Endodermal cell (in vitro differentiated cells): ENCODE measurements at places on chromosomes 5 and 9.

DNA sequence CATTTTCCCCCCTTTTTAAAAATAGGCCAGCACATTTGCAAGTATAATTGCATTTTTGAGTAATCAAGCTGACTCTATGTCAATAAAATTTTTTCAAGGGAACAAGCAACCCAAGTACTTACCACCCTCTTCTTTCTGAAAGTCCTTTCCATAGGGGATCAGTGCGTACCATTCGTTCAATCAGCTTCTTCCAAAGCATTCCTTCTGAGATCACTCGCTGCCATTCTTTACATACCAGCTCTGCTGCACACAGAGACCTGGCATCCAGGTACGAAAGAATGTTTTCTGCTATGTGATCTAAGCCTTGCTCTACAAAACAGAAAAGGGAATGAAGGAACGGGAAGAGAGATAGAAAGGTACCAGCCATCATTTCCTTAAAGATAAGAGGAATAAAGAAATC is 106.6 kb downstream of the FBXW11 start:
- DNase-seq: no peak

DNA sequence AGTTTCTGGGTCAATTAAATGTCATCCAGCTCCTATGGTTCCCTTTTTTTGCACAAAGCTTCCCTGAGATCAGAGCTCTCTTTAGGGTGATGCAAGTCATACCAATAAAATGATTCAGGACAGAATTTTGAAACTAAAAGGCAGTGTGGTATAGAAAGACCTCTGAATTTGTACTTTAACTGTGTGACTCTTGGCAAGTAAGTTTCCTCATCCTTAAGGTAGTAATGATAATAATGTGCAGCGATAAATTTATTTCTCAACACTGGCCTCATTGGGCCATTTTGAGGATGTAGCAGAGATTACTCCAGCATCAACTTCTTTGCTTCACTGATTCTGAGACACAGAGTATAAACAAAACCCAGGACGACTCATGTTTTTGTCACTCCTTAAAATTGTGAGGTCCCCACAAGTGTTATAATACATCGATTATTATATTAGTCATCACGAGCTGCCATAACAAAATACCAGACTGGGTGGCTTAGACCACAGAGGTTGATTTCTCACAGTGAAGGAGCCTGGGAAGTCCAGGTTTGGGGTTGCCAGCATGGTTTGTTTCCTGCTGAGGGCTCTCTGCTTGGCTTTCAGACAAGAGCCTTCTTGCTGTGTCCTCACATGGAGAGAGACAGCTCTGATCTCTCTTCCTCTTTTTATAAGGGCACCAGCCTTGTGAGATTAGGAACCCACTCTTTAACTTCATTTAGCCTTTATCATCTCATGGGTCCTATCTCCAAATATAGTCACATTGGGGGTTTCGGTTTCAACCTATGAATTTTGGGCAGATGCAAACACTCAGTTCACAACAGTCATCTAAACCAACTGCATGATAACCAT is 293.0 kb downstream of the ZNF608 start:
- DNase-seq: no peak

DNA sequence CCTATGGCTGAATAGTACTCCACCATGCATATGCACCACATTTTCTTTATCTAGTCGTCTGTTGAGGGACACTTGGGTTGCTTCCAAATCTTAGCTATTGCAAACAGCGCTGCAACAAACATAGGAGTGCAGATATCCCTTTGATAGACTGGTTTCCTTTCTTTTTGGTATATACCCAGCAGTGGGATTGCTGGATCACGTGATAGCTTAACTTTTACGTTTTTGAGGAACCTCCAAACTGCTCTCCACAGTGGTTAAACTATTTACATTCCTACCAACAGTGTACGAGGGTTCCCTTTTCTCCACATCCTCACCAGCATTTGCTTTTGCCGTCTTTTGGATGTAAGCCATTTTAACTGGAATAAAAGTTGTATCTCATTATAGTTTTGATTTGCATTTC is 142.6 kb downstream of the TARS1 start:
- no peak for DNase-seq

GRCh38 chr9:16398691-16399090 is 471.8 kb downstream of the BNC2 start:
- DNase-seq: no peak

DNA sequence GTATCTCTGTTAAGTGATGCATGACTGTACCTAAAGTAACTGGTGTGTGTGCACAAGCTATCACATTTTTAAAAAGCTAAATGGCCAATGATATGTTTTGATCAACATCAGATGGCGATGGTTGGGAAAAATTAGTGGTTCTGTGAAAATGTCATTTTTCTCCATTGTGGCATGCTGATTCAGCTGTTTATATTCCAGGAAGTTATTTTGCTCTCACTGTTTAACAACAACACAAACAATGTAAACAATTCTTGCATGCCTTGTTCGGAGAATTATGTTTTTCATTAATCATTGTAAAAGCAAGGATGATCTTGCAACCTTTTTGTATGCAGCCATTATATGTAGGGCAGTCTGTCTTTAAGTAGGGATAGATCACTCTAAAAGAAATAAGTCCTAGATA is 106.1 kb upstream of the LHFPL2 start:
- DNase-seq: no peak

DNA sequence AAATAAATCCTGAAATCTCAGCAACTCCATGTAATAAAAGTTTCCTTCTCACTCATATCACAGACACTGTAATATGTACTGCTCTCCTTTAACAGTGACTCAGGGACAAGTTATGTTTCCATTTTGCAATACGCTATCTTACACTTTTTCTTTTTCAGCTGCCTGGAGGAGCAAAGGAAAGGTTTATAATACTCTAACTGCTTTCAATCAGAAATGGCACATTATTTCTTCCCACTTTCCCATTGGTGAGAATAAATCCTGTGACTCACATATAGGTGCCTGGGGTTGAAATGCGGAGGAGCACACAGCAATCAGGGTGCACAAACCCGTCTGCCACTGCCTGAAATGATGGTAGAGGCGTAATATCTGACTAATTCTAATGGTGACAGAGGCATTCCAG is 186.6 kb downstream of the HINT1 start:
- no peak for DNase-seq

- no peak for DNase-seq
Measured at GRCh38 chr9:33158843-33159776, 8.0 kb downstream of the B4GALT1 start.

- DNase-seq: peak; percentile 71
Measured at GRCh38 chr9:132141344-132141947, 20.4 kb upstream of the NTNG2 start.

GRCh38 chr9:106287091-106287631 is 575.8 kb upstream of the ZNF462 start:
- no peak for DNase-seq

DNA sequence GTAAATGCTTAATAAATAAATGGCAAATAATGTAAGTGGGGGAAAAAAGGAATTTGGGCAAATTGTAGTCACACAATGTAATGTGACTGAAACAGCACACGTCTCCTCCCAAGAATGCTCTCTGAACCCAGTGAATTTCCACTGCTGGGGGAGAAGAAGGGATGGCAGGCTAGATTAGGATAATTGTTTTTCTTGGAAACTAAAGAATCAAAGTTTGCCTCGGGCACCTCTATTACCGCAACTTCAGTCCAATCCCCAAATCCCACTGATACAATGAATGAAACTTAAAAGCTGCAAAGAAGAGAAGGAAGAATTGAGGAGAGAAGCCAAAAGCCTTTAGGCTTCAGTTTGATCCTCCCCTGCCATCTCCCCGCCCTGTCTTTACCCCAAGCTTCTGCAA is 423.2 kb upstream of the PAPPA start:
- no peak for DNase-seq

- no peak for DNase-seq
Measured at GRCh38 chr9:75636427-75637045, 253.9 kb upstream of the PCSK5 start.

DNA sequence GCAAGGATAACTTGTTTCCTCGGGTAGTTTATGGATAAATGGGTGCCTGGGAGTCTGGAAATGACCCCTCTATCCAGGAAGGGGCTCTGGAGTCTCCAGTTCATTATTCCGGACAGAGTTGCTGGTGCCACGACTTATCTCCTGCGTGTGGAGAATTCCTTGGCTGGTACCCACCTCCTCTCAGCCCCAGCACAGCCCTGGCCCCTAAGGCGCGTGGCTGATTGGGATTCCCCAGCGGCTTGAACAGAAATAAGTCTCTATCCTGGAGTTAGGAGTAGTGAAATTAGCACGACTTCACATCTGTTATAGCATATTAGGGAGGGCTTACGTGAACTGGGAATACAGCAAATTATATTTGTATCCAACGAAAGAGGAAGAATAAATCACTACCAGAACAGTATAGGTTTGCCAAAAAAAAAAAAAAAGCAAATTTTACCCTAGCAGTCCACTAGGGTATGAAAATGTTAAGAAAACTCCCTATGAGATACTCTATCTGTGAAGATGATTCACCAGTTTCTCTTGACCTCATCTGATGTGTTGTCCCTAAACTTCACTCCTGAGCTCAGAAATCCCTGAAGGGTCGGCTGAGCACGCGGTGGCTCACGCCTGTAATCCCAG is 172.5 kb upstream of the OTULINL start:
- DNase-seq: no peak

GRCh38 chr5:165393839-165394238 is 1888.4 kb downstream of the MAT2B start:
- no peak for DNase-seq

GRCh38 chr9:116565986-116566385 is 121.1 kb upstream of the TRIM32 start:
- DNase-seq: no peak

DNA sequence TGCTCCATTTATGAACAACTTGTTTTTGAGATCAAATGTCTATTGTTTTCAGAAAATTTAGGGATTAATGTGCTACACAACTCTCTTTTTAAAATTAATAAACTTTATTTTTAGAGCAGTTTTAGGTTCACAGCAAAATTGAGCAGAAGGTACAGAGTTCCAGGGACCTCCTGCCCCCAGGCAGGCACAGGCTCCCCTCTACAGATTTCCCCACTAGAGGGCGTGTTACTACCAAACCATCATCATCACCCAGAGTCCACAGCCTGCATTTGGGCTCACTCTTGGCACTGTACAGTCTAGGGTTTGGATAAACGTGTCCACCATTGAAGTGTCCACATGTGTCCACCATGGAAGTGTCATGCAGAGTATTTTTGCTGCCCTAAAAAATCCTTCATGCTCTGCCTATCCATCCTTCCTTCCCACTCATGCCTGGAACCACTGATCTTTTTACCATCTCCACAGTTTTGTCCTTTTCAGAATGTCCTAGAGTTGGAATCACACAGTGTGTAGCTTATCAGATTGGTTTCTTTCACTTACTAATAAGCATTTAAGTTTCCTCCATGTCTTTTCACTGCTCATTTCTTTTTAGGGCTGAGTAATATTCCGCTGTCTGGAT is 61.7 kb downstream of the MRPL36 start:
- DNase-seq: peak; percentile 74
